ENCODE measurements at places on chromosomes 1 and 21. TPM values are rescaled to one million over a fixed set of nuclear protein-coding genes. Genes with fewer than 3 reads are reported as not detected.
A peak's percentile ranks its signal among the peaks of the same experiment; 100 is the strongest.

GRCh38 chr1:36132029-36132428, 7.0 kb upstream of the COL8A2 start:
- H3K4me3 ChIP-seq: no peak overlapping the region
- H3K27me3 ChIP-seq: no peaks in the 10 kb centered on the region
- peaks cover 5% of the 10 kb centered on the region for H3K36me3 ChIP-seq
- H3K4me1 ChIP-seq: peaks cover 24% of the 10 kb centered on the region

GRCh38 chr1:21665711-21666575, 3.2 kb downstream of the RAP1GAP start:
- H3K27ac ChIP-seq: no peak overlapping the region
- H3K4me1 ChIP-seq: peaks cover 16% of the 10 kb centered on the region
- H3K27me3 ChIP-seq: peaks cover 23% of the 10 kb centered on the region
- H3K36me3 ChIP-seq: no peaks in the 10 kb centered on the region
- no peak overlapping the region for H3K4me3 ChIP-seq

Gene ASTN1
- total RNA-seq: 0.09 TPM

GRCh38 chr1:150364231-150365003, 470 bp downstream of the RPRD2 start:
- no peaks in the 10 kb centered on the region for H3K36me3 ChIP-seq
- peak overlapping the region; percentile 94 for H3K27ac ChIP-seq
- H3K4me3 ChIP-seq: peak overlapping the region; percentile 55
- H3K4me1 ChIP-seq: no peaks in the 10 kb centered on the region
- no peaks in the 10 kb centered on the region for H3K27me3 ChIP-seq
